Fibroblast of skin of left quadriceps (primary cell): ENCODE measurements at places on chromosomes 2 and 18.
A peak's percentile ranks its signal among the peaks of the same experiment; 100 is the strongest.

- DNase-seq, result no peak
These were observed 175.7 kb downstream of the ICOS start for GRCh38 chr2:204112084-204112770.

DNA sequence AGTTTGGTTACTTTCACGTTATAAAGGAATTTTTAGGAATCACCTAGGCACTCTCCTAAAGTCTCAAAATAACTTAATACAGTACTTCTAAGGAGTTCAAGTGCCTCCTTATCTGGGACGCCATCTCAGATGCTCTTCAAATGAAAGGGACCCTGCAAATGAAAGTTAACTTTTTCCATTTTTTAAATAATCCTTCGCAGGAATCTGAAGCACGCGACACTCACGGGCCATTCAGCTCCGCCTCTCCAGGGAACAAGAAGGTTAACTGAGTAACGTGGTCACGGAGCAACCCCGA, 537 bp upstream of the ZC3H15 start:
- DNase-seq, result no peak

- no peak for DNase-seq
These were observed 13.6 kb downstream of the ARID5A start for GRCh38 chr2:96549967-96550786.

DNA sequence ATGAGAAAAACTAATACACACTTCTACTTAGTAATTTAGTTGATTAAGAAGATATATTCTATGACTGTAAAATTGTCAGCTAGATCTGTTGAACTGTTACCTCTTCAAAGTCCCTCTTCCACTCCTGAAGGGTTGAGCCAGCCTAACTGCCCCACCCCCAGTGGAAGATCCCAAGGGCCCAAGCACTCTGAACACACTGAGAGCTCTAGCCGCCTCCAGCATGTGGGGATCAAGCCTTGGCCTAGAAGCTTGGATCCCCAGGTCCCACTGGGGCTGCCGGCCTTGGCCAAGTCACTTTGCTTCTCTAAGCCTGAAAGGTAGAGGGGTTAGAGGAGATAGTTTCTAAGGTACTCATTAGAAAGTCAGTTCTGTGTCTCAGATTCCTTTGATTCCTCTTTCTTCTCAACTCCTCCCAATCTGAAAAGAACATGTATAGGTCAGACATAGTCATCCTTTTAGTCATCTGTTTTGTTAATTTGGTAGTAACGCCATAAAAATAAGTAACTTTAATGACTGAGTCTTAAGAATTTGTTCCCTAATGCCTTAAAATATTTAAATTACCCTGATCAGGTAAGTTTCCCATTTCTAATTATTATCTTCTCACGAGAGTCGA, 5.6 kb downstream of the CPSF3 start:
- DNase-seq, result no peak

GRCh38 chr18:59382383-59382782, 23.3 kb upstream of the LMAN1 start:
- no peak for DNase-seq

DNA sequence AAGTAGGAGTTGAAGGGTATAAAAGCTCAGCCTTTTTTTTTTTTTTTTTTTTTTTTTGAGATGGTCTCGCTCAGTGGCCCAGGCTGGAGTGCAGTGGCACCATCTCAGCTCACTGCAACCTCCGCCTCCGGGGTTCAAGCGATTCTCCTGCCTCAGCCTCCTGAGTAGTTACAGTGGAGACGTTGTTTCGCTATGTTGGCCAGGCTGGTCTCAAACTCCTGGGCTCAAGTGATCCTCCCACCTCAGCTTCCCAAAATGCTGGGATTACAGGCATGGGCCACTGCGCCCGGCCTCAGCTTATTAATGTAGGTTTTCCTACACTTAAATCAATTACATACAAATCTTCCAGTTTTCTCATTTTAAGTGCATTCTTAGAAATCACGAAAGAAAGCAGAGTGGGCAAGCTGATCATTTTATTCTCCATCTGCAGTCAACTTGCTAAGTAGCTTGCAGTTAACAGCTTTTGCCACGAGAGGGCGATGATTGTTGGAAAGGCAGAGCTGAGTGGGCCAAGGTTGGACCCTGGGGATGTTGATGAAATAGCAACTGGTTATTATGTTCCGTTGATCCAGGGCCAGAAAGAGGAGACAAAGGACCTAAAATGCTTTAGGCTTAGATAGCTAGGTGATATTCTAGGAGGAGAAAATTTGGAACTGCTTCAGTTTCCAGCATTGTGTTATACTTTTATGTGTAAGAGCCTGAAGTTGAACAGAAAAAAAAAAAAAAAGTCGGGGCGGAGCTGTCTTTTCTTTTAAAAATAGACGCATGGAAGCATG, 234.4 kb upstream of the EPAS1 start:
- DNase-seq, result peak; percentile 76

DNA sequence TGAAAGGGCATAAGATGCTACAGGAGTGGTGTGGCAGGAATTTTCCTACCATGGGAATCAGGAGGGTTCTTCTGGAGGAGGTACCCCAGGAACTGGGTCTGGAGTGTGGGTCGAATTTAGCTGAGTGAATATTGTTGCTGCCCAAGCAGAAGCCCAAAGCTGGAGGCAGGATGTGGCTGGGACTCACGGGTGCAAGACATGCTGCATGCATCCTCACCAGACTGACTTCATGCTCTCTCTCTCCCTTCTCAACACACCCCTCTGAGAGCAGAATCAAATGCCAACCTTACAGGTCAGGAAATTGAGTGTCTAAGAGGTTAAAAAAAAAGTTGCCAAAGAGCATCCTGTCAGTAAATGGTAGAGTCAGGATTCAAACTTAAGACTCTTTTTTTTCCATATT, 78.8 kb upstream of the TTC39C start:
- DNase-seq, result no peak

- DNase-seq, result no peak
These were observed 36.4 kb upstream of the TOGARAM2 start for GRCh38 chr2:28944535-28945248.

- DNase-seq, result no peak
These were observed 72.6 kb downstream of the ALK start for GRCh38 chr2:29848566-29849310.

DNA sequence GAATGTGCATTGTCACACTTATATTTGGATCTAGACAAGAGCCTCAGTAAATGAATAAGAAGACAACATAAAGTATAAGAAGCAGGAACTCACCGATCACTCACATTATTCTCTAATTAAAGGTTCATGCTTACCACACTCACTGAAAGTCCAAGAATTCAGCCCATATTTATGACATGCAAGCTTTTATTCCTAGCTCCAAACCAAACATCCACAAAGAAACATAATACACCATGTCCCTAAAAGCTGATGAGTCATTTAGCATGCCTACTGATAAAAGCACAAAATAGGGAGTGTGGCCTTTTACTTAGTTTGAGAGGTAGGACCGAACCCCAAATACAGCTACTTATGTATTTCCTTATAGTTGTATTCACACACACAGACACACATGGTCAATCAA, 1094.6 kb upstream of the CDH2 start:
- no peak for DNase-seq

DNA sequence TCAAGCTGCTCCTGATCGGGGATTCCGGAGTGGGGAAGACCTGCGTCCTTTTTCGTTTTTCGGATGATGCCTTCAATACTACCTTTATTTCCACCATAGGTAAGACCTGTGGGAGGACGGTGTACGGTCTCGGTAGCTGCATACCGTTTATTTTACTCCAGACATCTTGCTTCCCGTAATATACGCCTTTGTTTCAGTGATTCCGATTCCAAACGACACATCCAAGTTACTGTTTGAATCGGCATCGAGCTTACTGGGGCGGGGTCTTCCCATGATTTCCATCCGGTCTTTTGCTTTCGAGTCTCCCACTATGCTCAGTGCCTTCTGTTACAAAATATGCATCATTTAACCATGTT, 731 bp downstream of the RAB10 start:
- no peak for DNase-seq

DNA sequence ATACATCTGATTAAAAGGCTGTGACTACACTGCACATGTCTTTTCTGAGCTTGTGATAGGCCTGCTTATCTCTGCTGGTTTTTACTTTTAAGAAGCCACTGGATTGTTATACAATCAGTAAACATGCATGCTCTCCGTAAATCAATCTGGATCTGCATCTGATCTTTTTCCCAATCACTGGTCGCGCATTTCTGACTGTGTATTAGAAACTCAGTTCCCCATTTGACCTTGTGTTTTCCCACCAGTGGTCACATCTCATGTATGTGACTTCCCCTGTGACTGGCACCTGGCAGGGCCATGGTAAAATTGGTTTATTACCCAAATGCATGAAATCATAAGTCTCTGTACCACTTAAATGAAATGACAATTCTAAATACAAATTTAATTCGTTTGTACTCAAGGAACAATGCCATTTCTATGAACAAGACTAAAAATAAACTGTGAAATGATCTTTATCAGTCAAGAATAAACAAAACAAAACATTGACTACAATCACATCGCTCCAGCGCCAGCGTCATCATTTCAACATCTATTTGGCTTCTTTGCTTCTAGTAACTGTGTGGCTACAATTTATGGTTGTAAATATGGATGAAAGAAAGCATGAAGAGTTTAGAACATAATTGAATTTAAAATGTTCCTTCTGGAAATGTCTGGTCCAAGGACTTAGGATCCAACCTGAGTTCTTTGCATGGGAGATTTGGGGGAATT, 396.6 kb upstream of the TRIB2 start:
- DNase-seq, result no peak

- DNase-seq, result no peak
These were observed 105.4 kb upstream of the DSEL start for GRCh38 chr18:67621906-67622305.

DNA sequence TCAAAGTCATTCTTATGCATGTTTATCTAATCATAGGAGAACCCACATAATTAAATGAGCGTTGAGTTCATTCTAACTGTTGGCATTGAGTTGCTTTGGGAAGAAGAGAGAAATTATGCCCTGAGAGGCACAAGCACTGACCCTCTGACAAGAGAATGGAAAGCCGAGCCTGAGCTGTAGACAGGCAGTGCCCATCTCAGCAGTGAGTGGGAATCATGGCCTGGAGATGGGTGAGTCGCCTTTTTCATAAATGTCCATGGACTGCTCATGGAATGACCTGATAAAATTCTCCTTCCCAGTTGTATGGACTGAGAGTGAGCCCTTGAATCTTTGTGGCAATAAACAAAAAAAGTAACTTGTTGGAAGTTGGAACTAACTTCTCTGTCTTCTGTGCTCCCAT, 21.4 kb upstream of the MYO3B start:
- DNase-seq, result no peak

- no peak for DNase-seq
These were observed 127.6 kb upstream of the TWIST2 start for GRCh38 chr2:238720232-238720672.

DNA sequence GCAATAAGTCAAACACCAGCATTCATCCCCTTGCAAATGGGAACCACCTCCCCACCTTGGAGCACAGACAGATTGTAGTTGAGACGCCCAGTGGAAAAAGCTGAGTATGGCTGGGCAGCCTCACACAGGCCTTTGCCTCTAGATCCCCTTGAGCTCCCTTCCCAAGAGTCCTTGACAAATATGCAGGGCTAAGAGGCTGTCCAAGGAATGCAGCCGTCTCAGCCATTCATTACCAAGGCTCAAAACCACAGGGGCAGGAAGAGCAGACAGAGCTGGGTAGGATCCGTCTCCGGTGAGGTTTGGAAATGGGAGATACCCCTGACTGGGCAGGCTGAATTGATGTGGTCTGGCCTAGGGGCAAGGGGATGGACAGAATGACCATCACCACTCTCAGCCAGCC, 557.1 kb downstream of the TNS1 start:
- no peak for DNase-seq

DNA sequence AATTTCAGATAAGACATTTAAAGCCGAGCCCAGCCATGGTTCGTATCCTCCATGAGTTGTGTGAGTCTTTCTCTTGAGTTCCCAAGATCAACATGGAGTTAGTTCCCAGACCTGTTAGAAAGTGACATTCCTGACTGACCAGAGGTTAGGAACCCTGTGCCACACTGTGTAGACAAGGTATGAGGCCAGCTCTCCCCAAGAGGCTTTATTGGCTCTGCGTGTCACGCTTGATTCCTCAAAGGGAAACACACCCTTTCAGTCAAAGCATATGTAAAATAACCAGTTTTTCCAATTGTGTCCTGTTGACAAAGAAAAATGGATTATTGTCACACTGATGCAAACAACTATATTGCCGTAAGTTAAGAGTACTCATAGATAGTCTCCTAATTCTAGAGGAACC, 1.2 kb downstream of the SULT1C3 start:
- no peak for DNase-seq

DNA sequence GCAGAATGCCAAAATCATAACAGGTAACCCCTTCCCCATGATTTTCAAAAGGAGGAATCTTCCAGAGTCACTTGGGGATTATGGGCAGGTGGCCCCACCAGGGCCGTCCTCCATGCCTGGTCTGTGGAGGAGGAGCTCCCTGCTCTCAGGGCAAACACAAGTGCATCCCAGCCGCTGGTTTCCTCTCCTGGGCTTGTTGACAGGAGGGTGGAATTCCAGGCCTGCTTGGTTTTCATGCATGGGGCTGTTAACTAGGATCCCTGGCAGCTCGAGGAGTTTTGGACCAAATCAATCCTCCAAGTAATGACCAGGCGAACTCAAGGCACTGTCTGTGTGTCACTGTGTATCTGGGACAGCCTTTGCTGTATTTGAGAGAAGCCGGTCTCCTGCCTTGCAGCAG, 45.3 kb downstream of the FOSL2 start:
- no peak for DNase-seq

DNA sequence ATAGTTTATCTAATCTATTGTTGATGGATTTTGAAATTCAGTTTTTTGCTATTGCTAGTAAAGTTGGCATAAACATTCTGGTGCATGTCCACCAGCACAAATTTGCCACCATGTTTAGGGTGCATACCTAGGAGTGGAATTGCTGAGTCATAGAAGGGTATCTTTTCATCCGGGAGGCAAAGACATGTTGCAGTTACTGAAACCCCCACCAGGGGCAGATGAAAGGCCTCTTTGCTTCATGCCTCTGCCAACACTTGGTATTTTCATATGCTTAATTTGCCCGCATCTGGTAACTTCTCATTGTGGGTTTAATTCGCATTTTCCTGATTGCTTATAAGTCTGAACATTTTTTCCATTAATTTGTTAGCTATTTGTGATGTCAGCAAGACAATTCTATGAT, 8.2 kb downstream of the DCC start:
- DNase-seq, result no peak

- DNase-seq, result no peak
These were observed 264.5 kb downstream of the CNTNAP5 start for GRCh38 chr2:124289615-124290014.

- no peak for DNase-seq
These were observed 290.0 kb downstream of the CYP26B1 start for GRCh38 chr2:71857636-71858035.
